Activated CD8-positive, alpha-beta memory T cell treated with anti-CD3 and anti-CD28 coated beads for 1 hour (primary cell): ENCODE measurements at places on chromosomes 7 and 10.

DNA sequence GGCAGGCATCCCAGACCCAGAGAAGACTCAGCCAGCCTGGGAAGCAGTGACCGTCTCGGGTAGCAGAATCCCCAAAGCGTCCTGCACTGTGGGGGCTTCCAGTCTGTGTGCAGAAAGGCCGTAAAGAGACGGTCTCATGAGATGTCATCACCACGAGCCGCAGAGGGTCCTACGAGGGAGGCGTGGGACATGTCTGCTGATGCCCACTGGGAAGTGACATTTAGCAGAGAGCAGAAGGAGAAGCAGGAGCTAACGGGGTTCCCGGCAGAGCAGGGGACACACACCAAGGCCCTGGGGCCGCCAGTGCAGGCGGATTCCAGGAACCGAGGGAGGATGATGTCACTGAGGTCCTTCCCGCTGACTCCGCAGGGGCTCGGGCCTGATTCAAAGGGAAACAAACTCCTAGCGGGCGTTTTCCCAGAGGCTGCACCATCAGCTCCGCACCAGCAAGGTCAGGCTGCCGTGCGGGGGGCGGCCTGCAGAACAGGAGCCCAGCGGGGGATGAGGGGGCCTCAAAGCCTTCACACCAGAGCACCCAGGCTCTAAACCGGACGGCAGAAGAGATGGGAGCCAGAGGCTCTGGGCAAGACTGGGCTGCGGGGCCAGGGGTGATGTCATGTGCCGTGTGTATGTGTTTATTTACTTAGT is 85.4 kb upstream of the PDGFA start:
- no peak for DNase-seq

DNA sequence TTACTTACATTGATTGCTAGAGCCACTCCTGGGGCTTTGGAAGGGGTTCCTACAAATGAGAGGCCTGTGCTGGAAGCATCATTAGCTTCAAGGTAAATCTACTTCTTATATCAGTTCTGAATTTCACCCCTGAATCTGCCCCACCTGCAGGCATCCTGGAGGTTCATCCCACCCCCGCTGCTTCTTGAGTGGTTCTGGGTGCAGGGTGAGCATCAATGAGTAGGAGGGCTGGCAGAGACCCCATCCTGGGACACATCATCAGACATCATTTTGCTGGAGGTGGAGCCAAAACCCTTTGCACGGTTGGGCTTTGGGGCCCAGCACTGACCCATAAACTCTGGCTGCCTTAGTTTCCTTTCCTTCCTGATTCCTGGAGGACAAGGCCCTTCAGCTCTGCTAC is 143.7 kb downstream of the PTPN20 start:
- DNase-seq: no peak

GRCh38 chr7:38550836-38551235 is 80.3 kb downstream of the AMPH start:
- no peak for DNase-seq

DNA sequence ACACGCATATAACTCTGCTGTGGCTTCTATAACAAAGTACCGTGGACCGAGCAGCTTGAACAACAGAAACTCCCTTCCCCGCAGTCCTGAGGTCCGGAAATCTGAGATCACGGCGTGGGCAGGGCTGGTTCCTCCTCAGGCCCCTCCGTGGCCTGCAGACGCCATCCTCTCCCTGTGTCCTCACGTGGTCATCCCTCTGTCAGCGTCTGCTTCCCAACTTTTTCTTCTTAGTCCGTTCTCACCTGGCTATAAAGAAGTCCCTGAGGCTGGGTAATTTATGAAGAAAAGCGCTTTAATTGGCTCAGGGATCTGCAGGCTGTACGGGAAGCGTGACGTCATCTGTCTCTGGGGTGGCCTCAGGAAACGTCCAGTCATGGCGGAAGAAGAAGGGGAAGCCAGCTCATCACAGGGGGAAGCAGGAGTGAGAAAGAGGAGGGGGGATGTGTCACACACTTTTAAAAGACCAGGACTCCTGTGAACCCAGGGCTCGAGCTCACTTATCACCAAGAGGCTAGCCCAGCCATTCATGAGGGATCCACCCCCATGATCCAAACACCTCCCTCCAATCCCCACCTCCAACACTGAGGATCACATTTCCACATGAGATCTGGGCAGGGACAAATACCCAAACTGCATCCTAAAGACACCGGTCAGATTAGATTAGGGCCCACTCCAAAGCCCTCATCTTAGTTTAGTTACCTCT is 91.2 kb upstream of the INSIG1 start:
- DNase-seq: peak; percentile 23

- DNase-seq: no peak
These were observed 39.1 kb downstream of the TASOR2 start for GRCh38 chr10:5723692-5724091.

DNA sequence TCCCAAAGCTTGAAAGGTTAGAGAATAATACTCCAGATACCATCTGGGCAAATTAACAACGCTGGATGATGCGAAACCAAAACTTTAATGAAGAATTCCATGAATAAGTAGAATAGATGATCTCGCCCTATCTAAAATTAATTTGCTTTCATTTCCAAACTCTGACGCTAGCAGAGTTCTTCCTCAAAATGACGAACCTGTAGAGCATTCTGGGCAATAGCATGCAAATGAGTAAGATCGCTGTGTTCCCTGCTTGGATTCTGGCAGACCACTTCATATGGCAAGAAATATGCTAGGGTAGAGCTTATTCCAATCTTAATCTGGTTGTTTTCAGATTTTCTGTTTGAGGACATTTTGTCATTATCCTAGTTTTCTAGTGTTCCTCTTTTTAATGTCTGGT is 36.1 kb upstream of the SMNDC1 start:
- DNase-seq: no peak

DNA sequence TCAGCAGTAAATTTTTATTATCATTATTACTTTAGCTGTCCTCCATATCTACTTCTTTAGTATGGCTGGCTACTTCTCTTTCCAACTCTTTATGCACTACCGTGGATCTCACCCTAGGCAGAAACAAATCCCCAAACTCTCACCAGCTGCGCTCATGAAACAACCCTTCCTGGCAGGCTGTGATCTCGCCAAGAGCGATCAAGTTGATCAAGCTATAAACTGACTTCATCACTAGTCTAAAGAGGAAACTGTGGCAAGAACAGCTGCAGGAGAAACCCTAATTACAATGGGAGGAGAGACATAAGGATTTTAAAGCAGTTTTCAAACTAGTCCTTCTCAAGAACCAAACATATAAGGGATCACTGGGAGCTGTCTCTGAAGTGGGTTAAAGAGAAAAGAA is 160.5 kb upstream of the PRSS58 start:
- no peak for DNase-seq

DNA sequence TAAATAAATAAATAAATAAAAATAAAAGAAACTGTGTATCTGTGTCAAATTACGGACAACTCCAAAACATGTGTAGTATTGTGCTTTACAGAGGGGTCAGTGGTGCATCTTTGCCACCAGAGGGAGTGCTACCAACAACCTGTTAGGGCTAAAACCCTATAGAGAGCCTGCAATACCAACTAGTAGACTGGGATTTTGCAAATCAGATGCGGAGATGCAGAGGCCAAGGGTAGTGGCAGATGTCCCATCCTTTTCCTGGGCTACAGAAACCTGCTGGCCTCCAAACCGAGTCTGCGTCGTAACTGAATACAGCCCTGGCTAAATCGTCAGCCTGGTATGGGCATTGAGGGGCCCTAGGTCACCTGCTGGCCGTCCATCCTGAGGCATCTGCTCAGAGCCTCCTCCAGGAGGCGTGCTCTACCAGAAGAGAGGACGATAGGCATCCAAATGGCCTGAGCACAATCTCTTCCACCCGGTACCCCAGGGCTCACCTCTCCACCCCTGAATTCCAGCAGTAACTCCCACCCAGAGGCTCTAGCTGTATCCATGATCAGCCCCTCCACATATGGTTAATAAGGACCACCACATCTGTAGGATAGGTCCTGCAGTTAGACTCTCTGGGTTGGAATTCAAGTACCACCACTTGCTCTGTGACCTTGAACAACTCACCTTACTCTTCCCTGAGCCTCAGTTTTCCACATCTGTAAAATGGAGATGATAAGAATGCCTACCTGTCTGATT is 6.2 kb upstream of the RRP12 start:
- DNase-seq: peak; percentile 33

DNA sequence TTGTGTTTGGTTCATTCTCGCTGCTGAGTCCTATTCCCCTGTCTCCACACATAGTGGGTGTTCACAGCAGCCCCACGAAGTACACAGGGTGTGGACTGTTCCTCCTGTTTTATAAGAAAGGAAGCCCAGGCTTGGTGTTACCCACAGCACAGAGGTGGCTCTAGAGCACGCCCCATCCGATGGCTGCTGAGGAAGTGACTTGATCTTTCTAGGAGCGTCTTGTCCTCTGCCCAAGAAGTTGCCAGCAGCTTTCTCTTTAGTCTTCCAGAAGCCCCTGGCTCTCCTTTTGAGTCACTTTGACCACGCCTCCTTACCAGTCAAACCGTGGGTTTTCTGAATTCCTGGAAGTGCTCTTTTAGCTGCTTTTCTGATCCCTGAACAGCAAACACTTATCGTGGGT is 94.0 kb downstream of the GRK5 start:
- DNase-seq: peak; percentile 49

GRCh38 chr7:105304040-105304895 is 84.5 kb downstream of the SRPK2 start:
- DNase-seq: no peak

GRCh38 chr7:156515911-156516790 is 124.4 kb upstream of the RNF32 start:
- no peak for DNase-seq

GRCh38 chr7:6290319-6290741 is 17.9 kb upstream of the CYTH3 start:
- no peak for DNase-seq

DNA sequence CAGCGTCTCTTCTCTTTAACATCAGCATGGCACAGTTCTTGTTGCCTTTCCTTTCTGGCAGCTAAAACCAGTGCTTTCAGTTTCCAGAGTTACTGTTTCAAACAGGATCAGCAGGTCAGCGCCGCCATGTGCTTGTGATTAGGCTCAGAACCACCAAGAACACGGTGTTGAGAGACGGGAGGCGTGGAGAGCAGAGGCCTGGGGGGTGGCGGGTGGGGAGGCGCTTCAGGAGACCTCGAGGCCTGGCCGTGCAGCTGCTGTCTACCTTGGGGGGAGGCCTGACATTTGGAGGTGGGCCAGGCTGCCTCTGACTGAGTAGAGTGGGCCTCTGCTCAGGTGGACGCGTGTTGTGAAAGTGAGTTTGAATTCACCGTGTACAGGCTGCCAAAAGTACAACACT is 22.0 kb downstream of the PFKFB3 start:
- no peak for DNase-seq

DNA sequence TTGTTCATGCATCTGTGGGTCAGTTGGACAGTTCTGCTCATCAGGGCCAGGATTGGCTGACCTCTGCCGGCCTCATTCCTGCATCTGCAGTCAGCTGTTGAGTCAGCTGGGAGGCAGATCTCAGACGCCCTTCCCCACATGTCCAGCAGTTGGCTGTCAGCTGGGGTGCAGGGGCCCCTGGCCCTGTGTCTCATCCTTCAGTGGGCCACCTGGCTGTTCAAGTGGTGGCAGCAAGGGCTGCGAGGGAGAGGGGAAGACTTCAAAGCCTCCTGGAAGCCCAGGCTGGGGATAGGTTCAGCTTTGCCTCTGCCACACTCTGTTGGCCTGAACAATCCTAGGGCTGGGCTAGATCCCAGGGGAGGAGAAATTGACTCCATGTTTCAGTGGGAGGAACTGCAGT is 33.2 kb downstream of the TACR2 start:
- DNase-seq: no peak

GRCh38 chr7:158030071-158030470 is 557.6 kb downstream of the PTPRN2 start:
- no peak for DNase-seq

DNA sequence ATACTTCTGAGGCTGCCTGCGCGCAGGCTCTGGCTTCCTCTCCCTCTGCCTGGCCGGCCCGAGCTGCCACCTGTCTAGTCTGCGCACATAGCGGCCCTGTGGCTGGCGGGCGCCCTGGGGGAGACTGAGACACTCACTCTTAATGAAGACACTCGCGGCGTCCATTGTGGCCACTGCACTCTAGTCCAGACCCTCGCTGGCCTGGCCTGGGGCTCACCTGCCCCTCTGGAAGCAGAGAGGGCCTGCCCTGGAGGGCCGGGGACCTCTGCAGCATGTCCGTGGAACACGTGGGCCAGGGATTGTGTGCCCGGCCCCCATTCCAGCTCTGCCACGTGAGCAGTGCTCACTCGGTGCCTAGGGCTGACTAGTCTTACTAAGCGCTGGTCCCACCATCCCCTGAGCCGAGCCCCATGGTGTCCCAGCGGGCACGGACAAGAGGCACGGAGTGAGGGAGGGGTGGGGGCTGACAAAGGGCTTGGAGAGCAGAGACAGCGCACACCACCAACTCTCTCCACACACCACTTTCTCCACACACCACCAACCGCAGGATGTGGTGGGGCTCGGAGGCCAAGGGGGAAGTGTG is 149.3 kb downstream of the ELFN1 start:
- DNase-seq: no peak

GRCh38 chr10:129161150-129161549 is 305.9 kb upstream of the MGMT start:
- DNase-seq: no peak

GRCh38 chr10:127216274-127216673 is 19.9 kb upstream of the INSYN2A start:
- DNase-seq: no peak

- DNase-seq: no peak
These were observed 20.1 kb upstream of the TLX1 start for GRCh38 chr10:101110856-101111523.

DNA sequence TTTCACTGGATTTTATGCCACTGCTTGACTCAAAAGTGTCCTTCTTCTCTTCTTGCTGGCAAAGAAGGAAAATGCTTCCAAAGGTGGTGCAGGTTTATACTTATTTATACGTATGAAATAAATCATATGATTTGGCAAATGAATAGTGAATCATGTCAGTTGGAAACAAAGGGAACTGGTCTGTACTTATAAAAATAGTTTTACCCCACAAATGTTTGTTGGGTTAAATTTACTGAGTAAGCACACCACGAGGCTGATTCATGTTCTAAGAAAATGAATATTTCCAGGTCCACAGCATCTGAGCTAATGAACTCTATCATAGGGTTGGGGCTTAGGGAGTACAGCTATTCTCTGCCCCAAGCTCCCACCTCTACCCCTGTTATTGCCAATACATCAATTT is 232.2 kb downstream of the TRIL start:
- DNase-seq: no peak

DNA sequence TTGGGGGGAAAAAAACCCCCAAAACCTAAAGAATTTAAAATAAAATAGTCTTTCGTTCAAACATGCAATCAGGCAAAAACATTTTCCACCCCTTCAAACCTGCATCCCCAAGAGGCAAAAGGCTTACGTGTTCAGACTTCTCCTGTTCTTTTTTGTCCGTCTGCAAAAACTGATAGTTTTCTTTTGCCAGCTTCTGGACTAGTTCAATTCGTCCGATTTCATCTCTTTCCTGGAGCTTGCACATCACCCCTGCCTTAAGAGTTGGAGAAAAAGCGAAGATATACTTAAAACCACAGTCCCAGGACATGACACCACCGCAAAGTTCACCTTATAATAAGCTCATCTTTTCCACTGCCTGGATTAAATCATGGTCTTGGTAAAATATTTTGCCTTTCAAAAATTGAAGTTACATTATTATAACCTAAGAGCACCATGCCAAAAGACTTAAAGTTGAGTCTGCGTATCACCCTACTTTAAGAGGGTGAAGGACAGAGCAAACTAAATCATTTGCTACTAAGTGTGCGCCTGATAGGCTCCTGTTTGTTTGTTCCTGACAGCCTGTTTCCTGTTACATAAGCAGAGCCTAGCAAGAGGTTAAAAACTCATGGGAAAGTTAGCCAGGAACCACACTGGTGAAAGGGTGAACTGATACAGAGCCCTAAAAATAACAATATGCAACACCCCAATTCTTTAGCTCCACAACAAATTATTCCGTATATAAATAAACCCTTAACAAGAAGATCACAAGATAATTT is 137.0 kb downstream of the RAPGEF5 start:
- DNase-seq: no peak
